Endothelial cell of umbilical vein (primary cell): ENCODE measurements at places on chromosomes 16 and 17.

DNA sequence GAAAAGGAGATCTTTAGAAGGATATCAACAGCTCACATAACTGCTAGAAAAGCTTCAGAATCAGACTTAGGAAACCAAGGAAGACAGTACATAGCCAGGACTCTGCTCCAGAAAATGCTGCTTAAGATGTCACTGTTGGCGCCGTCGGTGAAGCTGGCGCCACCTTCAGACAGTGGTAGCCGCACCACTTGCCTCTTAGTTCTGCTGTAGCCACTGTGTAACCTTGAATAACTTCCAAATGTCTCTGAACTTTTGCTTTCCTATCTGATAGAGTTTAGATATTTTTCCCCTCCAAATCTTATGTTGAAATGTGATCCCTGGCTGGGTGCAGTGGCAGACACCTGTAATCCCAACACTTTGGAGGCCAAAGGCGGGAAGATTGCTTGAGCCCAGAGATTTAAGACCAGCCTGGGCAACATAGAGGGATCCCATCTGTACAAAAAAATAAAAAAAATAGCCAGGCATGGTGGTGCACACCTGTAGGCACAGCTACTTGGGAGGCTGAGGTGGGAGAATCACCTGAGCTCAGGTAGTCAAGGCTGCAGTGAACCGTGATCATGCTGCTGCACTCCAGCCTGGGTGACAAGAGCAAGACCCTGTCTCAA, 6.3 kb upstream of the USP31 start:
- no peak for DNase-seq

DNA sequence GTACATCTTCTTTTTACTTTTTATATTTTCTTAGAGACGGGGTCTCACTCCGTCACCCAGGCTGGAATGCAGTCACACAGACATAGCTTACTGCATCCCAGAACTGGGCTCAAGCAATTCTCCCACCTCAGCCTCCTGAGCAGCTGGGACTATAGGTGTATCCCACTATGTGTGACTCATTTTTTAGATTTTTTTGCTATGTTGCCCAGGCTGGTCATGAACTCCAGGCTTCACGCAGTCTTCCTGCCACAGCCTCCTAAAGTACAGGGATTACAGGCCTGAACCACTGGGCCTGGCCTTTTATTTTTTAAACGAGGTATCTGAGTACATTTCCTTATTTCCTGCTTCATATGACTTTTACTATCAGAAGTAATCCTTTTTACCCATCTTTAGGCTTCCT, 48.0 kb downstream of the GLG1 start:
- DNase-seq, result no peak

DNA sequence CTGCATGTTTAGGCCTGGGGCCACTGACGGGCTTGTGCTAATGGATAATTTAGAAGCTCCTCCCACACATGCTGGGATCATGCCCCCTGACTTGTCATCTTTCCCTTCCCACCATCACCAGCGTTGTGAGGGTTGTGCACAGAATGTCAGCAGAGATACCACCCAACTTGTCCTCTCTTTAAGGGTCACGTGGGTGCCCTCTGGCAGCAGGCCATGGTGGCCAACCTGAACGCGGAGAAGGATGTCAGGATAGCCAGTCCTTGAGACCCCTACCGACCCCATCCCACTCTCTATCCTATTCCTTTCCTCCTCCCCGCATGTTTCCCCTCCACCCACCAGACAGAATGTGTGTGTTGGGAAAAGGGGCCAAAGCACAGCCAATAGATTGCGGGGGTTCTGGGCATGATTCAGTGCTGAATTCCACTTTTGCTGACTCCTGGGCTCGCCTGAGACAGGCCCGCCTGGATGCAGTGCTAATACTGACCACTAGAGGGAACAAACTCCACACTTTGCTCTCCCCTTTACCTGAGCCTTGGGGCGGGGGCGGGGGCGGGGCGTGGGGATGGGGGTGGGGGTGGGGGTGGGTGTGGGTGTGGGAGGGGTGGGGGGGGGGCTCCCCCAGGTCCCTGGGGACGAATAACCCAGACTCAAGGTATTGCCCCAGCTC, at the start of gene GH2:
Gene GH2, minus strand, starts transcription at position 10 of the 667 bp plus-strand sequence. CDS start 143 bp downstream, outside the sequence.
- peak; percentile 39 for DNase-seq

DNA sequence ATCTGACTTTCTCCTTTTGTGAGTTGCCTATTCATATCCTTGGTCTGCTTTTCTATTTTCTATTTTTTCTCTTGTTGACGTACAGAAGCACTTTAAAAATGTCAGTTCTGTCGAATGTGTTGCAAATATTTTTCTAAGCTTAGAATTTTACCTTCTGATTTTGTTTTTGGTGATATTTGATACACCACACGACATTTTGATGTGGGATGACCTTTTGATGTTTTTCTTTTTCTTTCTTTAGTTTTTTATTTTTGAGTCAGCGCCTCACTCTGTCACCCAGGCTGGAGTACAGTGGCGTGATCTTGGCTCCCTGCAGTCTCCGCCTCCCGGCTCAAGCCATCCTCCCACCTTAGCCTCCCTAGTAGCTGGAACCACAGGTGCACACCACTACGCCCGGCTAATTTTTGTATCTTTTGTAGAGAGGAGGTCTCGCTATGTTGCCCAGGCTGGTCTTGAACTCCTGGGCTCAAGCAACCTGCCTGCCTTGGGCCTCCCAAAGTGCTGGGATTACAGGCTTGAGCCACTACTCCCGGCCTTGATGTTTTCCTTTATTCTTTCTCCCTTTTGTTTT, 39.6 kb downstream of the WSB1 start:
- DNase-seq, result no peak

DNA sequence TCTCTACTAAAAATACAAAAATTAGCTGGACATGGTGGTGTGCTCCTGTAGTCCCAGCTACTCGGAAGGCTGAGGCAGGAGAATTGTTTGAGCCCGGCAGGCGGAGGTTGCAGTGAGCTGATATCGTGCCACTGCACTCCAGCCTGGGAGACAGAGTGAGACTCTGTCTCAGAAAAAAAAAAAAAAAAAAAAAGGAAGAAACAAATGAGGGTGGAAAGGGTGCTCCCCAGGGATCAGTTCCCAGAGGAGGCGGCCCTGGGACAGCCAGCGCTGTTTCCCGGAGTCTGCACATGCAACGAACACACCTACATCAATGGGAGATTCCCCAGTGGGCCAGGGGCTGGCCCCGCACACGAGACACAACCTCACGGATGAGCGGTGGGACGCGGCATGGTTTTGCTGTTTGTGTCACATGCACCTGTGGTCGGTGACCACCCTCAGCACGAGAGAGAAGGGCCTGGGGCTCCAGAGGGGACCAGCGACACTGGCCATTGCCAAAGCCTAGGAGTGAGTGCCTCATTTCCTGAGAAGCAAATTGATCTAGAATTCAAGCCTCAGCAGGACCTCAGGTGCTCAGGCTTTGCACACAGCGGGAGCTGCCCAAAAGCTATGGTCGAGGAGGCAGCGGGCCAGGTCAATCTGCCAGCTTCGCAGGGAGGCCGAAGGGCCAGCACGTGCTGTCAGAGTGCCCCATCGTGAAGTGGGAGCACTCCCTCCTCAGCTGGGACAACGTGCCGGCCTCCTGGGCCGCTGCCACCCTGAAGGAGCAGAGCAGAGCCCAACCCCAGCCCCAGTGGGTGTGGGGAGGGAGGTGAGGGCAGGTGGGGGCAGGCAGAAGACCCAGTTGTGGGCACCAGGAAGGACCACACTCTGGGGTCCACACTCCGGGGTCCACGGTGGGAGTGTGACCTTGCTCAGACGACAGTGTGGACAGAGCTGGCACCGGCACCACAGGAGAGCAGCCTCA, 13.8 kb upstream of the WDR45B start:
- no peak for DNase-seq

DNA sequence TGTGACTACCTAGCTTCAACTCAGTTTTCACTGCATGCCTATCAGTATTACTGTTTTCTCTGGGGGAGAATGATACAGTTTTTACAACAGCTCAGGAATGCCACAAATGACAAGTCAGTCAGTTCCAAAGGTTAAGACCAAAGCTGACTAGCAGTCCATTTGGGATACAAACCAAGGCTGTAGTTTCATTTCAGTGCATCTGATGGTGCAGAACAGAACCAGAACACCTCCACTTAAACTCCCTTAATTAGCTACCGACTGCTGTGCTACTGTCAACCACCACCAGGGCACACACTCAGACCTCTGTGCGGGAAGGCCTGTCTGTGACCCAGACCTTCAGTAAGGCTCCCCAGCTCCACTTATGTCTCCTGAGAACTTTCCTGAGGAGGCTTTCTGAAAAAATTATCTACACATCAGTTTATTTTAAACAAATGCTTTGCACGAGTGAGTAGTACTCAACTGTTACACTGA, 20.4 kb downstream of the NFE2L1 start:
- no peak for DNase-seq

DNA sequence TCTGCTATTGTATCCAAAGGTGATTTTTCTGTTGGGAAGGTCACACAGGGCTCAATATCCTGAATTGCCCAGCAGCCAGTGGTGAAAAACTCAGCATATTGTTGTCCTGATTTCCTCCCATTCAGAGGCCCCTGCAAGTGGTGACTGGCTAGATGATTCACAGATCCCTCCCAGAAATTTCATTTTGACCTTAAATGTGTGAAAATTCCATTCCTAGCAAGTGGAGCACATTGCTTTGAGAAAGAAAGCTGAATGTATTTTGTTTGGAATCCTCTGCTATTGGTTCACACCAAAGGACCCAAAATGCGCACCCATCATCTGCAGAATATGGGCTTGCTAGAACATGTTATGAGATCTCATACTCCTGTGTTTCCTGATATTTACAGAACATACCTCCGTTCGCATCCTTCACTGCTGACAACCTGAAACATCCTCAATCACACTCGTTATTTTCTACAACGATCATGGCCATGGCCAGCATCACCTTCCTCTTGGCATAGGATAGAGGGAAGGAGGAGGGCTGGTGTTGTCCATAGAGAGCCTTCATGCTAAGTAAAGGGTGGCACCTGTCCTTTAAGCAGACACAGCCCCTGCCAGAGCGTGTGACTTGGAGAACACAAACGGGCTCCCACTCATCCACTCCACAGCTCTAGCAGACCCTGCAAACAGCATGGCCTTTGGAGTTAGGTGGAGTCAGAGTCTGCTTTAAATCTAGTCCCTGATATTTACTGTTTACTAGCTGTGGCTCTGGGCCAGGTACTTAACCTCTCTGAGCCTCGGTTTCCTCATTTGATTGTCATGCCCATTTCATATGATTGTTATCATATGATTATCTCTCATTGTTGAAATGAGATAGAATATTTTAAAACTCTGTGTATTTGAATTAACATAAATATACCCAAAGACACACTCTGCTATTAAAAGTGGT, 30.4 kb upstream of the NFAT5 start:
- peak; percentile 94 for DNase-seq

GRCh38 chr16:995783-996182, 14.2 kb downstream of the SOX8 start:
- DNase-seq, result no peak

DNA sequence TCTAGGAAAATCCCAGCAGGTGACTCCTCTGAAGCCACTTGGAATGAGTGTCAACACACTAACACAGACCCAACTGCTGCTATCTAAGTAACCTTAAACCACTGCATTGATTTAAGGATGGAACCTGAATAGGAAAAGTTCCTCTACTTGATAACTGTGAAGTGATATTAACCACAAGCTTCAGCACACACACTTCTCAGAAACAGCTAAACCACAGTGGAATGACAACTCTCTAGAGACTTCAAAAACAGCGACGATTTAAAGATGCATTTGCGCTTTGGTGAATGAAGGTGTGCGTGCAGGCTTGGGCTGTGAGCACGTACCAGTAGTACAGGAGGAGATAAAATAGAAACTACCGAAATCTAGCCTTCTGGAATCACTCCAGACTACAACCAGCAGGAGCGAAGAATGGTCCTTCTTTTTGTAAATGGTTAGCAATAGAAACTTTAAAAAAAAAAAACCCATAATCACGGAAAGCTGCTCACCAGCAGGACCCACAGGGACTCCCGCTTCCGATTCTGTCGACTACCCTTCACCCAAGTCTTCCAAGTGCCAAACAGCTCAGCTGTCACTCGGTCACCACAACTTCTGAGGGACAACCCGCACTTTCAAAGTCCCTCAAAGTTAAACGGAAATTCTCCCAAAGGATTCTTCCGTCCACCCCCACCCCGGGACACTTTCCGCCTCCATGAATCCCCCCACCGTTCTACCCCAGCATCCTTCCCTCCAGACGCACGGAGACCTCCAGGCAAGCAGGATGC, 137.7 kb upstream of the CORO6 start:
- peak; percentile 57 for DNase-seq

- DNase-seq, result no peak
Observed at GRCh38 chr16:86335266-86336172, 174.8 kb upstream of the FOXF1 start.

DNA sequence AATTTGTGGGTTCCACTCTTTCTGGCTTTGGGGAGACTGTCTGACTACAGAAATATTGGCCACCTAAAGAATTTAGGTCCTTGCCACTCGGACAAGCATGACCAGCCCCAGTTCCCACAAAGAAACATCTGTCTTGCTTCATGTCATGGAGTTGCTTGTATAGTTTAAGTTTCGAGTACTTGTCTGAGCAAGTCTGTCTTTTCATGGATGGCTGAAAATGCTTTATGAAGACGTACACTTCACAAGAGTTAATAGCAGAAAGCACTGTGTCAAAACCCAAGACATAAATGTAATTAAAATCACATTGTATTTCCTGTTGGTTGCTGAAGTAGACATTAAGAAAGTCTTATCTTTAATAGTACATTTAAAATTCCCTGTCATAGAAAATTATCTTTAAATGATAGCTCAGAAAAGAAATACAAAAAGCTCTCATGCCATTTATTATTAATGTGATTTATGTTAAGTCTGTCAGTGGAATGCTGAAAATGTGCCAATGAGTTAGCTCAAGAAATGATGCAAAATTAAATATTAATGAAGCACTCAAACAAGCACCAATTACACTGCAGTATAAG, 29.8 kb upstream of the XYLT2 start:
- DNase-seq, result no peak

- DNase-seq, result peak; percentile 18
Observed at GRCh38 chr16:84879569-84880487, 60.0 kb downstream of the CRISPLD2 start.

DNA sequence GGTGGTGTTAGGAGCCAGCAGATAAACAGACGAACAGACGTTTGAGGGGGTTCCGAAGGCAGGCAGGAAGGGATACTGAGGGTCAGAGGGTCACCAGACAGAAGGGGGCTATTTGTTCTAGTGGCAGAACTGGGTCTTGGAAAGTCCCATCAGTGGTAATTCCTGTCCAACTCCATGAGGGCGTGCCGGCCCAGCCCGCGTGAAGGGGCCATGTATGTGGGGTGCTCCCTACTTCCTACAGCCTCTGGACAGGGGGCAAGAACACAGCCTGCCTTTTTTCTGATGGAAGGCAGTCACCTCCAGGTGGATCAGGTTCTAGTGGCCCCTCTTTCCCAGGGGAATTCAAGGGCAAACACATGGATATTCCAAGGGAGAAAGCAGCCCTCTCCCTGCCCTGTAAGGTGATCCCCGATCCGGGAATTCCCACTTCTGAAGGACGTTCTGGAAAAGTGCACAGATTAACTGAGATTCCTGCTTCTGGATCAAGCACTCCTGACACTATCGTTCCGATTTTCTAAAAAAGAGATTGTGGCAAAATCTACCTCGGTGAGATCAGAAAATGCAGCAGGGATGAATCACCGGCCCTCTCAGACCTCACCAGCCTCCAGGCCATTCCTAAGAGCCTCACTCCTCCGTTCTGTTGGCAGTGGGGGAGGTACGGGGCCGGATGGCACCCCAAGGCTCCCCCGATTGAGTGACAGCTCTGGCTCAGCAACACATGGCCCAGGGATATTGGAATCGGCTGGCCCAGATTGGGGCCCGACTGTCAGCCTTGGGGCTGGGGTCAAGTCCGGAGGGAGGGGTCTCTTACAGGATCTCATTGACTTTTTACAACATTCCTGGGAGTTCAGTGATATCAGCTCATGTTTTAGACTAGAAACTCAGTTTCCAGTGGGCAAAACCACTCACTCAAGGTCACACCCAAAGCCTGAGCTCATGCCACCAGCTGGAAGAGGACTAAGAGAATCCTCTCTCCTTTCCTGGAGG, 12.4 kb downstream of the STX1B start:
- DNase-seq, result no peak
